ENCODE measurements at places on chromosomes 11 and 22. TPM values are rescaled to one million over a fixed set of nuclear protein-coding genes. Genes with fewer than 3 reads are reported as not detected.

The SGSM1 gene
- total RNA-seq: 0.57 TPM

- no peak for DNase-seq
Observed at GRCh38 chr11:121321614-121322243, 29.2 kb downstream of the SC5D start.

The FAM227A gene
- total RNA-seq: 0.04 TPM

DNA sequence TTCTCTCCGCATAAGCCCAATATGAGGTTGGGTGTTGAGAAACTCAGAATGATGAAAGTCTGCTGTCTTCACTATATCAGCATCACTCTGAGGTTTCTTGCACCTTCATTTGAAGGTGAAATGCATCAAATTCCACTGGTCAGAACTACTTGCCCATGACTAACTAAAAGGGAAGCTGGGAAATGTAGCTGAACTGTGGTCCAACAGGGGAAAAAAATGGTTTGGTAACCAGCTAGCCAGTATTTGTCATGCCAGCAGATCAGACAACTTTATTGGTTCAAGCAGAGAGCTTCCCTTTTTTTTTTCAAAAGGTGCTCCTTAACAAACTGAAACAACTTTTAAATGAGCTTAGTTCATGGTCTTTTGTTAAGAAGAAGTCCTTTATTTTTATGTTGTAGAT is 14.2 kb upstream of the PIK3C2A start:
- DNase-seq: no peak

The PRR5L gene
- total RNA-seq: 2.3 TPM

- DNase-seq: no peak
Observed at GRCh38 chr11:46249103-46249937, 28.1 kb upstream of the CREB3L1 start.

DNA sequence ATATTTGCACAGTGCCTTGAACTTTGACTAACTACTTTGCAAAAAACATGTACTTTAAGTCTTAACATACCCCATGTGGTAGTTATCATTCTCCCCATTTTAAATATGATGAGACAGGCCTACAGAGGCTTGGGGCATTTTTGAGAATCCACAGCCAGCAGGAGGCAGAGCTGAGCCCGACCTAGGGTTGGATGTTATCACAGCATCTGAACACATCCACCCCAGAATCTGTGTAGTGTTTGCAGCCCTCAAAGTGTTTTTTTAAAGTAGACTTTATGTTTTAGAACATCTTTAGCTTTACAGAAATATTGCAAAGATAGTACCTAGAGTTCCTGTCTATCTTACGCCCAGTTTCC is 17.6 kb downstream of the OTOG start:
- DNase-seq: no peak

- no peak for DNase-seq
Observed at GRCh38 chr11:105719073-105719822, 109.4 kb downstream of the GRIA4 start.

DNA sequence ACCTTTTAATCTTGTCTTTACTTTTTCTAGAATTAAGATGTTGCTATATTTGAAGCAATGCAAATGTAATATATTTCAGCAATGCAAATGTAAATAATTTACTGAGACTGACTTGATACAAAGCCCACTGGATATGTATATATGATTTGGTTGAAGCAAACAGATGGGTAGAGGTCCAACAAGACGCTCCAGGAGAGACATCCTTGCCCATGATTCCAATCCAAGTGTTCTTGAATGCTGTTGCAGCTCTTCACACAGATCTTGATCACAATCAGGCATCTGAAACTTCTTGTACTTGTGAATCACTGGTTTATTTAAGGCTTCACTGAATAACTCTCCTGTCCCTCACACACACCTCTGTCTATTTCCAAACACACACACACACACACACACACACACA is 507.0 kb downstream of the LRRC4C start:
- no peak for DNase-seq

GRCh38 chr11:65476632-65477148 is 22.2 kb upstream of the MALAT1 start:
- no peak for DNase-seq

DNA sequence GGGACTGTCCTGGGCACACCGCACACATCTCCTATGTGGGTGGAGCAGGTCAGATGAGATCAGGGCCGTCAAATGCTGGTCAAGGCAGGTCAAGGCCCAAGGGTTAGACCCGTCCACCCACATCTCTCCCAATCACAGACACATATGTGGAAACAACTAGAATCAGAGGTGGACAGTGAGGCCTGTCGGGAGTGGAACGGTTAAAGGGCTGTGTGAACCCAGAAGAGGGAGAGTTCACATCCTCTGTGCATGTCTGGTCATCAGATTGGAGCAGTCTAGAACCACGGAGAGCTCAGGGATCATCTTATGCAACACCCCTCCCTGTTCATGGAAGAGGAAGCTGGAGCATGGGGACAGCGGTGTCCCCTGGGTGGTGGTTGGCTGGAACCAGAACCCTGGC is 5.9 kb downstream of the ARL2 start:
- no peak for DNase-seq

GRCh38 chr11:17258670-17259069 is 17.9 kb upstream of the NUCB2 start:
- no peak for DNase-seq

The CHST1 gene
- 0.31 TPM for total RNA-seq
